ENCODE measurements at places on chromosomes 11 and 22.

GRCh38 chr11:83054001-83054400 is 17.7 kb downstream of the RAB30 start:
- no peak for DNase-seq

GRCh38 chr11:63583357-63583677 is 20.1 kb upstream of the PLAAT2 start:
- DNase-seq, result no peak

DNA sequence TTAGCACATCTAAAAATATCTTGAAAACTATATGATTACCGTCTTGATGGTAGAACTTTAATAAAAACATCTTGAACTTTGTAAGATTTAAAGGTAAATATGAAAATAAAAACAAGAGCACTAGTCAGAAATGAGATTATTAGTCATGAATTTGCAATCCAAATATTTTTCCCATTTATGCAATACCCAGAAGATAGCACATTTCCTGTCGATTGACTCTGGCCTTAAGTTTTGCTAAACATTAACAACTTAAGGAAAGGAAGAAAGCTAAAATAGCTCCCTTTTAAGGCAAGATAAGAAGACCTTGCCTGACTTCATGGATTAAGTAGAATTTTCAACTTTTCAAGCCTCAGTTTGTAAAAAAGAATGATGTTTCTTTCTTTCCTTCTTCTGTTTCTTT is 1374.7 kb upstream of the RAG2 start:
- no peak for DNase-seq

DNA sequence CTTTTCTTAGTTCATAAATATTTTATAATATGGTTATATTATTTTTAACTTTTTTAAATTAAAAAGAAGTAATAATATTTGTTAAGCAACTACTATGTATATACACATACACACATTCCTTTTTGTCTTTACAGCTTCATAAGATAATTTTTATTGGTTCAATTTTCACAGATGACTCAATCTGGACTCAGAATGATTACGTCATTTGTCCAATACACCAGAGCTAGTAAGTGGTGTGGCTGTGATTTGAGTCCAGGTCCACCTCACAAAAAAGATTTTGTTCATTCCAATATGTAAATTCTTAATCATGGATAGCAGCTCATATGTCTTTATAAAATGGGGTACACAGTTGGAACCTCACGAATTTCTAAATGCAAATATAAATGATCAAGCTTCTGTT is 1014.5 kb downstream of the DLG2 start:
- no peak for DNase-seq

DNA sequence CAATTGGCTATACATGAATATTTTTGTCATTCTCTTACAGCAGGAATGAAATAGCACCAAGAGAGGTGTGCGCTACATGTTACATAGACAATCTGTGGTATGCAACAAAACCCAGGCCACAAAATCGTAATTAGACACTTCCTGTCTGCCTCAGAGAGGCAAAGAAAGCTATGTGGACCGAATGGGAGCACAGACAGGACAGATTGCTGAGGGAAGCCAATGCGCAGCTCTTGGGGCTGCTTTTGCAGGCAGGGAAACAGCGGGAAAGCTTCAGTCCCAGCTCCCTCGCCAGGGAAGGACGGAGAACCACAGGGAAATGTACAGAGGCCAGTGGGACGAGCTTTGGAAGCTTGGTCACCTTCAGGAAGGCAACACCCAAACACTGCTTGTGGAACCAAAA is 40.9 kb downstream of the SERPINH1 start:
- no peak for DNase-seq

GRCh38 chr22:29815580-29815979 is 22.5 kb downstream of the ASCC2 start:
- no peak for DNase-seq

GRCh38 chr11:17607591-17608570 is 60.8 kb downstream of the OTOG start:
- no peak for DNase-seq

DNA sequence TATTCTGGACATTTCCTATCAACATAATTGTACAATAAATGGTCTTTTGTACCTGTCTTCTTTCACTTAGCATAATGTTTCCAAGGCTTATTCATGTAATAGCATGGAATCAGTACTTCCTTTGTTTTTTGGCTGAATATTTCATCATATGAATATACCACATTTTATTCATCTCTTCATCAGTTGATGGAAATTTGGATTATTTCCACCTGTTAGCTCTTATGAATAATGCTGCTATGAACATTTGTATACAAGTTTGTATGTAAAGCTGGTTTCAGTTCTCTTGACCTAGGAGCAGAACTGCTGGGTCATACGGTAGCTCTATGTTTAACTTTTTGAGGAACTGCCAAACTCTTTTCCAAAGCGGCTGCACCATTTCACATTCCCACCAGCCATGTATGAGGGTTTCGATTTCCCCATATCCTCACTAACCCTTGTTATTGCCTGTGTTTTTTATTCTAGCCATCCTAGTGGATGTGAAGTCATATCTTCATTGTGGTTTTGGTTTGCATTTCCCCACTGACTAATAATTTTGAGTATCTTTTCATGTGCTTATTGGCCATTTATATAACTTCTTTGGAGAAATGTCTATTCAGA is 20.9 kb downstream of the EXT2 start:
- no peak for DNase-seq
